Pons (tissue), 1 donor: ENCODE measurements at places on chromosomes 3 and 15.

- DNase-seq = no peak
Measured at GRCh38 chr3:78736863-78737262, 1030.9 kb downstream of the ROBO1 start.

DNA sequence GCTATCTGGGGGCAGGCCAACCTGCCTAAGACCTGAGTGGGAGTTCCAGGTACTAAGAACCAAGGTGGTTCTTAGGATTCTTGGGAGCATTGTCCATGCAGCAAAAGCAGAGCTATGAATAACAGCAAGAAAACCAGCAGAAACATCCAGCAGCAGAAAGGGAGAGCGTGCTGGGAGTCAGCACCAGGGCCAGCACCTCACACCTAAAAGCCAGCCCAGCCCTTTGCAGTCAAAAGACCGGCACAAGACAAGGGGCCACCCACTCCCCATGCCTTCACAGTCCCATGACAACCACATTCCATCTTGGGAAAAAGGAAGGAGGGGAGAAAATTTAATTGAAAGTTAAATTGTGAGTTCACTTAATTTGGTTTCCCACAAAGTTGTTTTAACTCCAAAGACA is 364.9 kb downstream of the AGBL1 start:
- DNase-seq = no peak

DNA sequence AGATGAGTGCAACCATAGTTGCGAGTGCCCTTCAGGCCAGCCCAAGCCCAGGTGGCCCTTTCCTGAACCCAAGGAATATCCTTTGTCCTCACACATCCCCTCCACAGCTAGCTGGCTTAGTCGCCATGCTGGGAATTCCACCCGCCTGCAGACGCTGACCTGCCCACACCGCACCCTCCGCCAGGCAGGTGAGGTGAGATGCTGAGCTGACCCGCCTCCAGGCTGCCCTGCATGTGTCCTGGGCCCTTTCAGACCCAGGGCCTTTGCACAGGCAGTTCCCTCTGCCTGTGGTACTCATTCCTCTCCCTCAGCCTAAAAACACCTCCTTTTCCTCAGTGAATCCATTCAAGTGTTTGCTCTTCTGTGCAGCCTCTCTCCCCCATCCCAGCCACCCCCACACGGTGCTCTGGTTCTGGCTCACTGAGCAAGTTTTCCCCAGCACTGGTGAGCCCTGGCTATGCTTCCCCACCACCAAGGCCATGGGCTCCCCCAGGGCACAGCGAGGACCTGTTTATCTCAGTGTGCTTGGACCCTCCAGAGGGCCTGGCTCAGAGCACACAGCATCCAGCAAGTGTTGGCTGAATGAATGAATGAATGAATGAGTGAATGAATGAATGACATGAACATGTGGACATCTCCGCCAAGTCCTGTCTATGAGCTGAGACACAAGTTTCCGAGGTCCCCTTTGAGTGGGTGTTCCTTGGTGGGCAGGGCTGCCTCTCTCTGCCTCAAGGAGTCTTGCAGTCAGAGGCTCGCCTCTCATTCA is 33.0 kb upstream of the LINGO1 start:
- DNase-seq = no peak

GRCh38 chr3:37504583-37505357 is 330.4 kb upstream of the LRRFIP2 start:
- no peak for DNase-seq

DNA sequence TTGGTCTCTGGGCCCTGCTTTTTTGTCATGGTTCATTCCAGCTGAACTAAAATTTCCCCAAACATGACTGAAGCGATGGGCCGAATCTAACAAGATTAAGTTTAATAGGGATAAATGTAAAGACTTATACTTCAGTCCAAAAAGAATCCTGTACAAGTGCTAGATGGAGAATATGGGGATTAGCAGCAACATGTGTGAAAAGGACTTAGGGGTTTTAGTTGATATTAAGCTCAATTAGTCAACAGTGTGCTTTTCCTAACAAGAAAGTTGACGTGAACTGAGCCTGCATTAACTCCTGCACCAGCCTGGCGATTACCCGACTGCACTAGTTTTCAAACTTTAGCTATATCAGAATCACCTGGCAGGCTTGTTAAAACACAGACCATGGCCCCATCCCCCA is 61.0 kb upstream of the BBX start:
- DNase-seq = no peak

- DNase-seq = no peak
Measured at GRCh38 chr3:20849975-20850374, 664.0 kb upstream of the SGO1 start.

GRCh38 chr15:68372291-68372811 is 59.6 kb downstream of the ITGA11 start:
- no peak for DNase-seq

DNA sequence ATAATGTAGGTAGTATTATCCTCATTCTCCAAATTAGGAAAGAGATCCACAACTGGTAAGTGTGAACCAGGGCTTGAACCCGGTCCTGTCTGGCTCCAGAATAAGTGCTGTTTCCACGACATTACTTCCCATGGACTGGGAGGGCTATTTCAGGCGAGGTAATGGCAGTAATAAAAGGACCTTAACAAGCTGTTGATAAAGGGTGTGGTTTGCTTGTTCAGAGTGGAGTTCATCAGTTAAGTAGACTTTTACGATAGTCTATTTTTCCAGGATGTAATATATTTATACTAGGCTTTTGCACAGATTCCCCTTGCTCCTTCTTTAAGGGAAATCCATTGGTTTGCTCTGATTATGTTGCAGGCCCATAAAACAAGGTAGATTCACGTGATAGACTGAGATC is 88.4 kb upstream of the TNFAIP8L3 start:
- DNase-seq = no peak

GRCh38 chr3:146948186-146948585 is 343.0 kb upstream of the PLSCR5 start:
- no peak for DNase-seq

DNA sequence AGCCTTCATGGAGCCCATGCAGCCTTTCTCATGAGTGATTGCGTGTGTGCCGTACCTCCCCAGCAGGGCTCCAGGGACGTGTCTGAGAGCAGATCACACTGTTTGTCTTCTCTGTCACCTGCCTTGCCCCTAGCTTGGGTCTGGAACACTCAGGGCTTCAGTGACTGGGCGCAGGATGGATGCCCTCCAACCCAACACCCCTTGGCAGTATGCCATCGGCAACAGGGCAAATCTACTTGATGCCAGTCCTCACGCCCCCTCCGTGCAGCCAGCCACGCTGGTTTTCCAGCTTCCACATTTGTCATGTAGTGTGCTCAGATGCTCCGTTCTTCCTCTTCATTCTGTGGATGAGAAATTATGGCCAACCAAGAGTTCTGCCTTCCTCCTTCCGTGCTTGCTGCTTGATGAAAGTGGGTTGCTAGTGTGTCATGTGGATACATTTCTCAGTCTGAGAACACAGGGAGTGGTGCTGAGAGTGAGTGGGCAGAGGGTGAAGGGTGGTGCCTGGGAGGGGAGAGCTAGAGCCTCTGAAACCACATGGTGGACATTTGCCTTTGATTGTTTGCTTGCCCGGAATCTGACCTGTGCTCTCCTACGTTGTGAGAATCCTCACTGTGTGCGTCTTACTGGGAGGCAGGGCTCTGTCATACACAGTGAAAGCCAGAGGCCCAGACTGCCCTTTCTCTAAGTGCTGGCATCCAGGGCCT is 97.2 kb downstream of the FAM43A start:
- no peak for DNase-seq

DNA sequence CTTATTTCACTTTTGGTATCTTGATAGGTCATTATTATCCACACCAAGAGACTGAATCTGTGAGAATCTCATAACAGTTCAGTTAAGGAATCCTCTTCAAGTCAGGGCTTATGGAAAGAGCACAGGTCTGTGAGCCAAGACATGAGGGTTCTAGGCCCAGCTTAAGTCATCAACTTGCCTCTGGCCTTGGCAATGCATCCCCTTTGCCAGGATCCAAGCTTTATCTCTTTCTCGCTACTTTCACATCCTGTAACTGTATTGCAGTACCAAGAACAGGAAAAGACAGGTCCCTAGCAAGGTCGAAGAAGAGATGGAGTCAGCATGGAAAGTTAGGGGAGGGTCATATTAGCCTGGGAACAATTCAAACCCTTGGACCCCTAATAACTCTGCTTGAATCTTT is 13.5 kb upstream of the APOD start:
- no peak for DNase-seq

- peak; percentile 7 for DNase-seq
Measured at GRCh38 chr15:76983590-76984375, 11.1 kb upstream of the PSTPIP1 start.

DNA sequence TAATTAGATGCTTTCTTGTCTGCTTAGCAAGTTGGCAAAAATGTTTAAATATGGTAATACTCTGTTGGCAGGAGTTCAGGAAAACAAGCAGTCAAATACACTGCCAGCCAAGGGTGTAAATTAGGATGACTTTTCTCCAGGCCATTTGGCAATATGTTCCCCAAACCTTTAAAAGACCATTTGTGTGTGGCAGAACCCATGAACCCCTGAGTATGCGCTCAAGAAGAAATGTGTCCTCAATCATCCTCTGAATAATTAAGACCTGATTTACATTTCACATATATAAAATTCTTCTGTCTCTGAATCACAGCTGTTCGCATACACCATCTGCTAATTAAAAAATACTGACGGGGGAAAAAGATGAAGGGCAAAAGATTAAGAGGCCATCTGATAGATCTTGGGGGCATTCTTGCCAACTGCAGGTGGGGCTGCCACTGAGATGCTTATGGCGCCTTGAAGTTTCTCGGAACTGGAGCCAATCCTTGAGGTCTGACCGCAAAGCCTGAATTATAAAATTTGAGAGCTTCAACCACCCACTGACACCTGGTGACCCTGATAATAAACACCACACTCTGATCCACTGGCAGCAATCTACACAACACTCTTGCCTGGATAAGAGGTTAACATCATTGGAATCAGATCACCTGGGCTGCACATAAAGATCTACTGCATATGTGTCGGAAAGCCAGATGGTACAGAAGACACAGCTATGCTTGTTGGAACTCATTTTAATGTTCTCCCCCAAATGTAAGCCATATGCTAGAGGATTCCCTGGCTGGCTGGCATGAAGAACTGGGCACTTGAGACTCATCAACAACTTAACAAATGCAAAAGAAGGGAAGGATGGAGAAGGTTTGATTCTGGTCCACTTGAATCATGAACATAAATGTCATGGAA is 190.6 kb downstream of the OSBPL10 start:
- no peak for DNase-seq

- DNase-seq = no peak
Measured at GRCh38 chr15:53910236-53910849, 67.9 kb upstream of the UNC13C start.

DNA sequence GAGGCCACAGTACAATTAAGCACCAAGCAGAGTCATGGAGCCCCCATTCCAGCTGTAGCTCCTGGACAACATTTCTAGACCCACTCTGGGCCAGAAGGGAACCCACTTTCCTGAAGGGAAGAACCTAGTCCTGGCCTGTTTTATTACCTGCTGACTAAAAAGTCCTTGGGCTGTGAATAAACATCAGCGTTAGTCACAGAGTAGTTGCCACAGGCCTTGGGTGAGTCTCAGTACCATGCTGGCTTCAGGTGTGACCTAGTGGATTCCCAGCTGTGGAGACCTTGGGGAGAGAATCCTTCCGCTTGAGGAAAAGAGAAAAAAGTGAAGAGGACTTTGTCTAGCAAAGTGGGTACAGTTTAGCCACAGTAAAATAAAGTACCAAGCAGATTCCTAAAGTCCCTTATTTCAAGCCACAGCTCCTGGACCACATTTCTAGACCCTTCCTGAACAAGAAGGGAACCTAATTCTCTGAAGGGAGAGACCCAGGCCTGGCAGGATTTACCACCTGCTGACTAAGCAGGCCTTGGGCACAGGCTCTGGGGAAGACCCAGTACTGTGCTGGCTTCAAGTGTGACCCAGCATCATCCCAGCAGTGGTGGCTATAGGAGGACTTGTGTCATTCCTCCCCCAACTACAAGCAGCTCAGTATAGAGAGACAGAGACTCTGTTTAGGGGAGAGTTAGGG is 118.3 kb upstream of the KCNH8 start:
- DNase-seq = no peak

DNA sequence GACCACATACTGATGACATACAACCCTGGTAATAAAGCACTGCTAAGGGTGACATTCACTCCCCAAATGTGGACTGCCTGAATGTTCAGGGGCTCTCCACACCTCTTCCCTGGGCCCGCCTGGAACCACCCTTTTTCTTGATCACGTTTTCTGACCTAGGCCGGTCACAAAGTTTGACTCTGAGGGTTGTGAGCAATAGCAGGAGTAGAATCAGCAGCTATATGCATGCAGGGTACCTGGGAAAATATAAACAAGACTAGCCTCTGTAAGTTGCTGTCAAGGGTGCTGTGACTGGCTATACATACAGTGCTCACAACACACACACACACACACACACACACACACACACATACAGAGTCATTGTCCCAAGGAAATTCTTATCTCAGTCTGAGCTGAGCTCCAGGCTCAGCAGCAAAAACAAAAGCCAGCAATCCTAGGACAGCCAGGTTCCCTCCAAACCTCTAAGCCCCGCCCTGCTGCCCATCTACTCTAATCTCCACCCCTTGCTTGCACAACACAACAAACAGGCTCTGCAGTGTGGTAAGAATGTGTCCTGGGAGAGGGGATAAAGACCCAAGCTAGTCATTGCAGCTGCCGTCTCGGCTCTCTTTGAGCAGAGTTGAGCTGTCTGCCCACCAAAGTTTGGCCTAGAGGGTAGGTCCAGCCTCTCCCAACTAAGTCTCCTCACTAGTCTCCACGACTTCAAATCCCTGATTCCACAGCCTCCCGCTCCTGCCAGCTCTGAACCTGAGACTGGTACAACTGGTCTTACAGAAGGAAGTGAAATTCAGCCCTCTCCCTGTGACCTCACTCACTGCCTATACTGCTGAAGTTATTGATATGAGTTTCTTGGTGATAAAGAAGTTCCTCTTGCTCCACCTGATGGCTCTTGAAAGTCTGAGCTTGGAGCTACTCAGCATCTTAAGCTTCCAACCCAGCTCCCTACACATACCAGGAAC is 2.2 kb downstream of the BMF start:
- DNase-seq = peak; percentile 79

- DNase-seq = no peak
Measured at GRCh38 chr3:133137042-133137996, 99.1 kb downstream of the TMEM108 start.

DNA sequence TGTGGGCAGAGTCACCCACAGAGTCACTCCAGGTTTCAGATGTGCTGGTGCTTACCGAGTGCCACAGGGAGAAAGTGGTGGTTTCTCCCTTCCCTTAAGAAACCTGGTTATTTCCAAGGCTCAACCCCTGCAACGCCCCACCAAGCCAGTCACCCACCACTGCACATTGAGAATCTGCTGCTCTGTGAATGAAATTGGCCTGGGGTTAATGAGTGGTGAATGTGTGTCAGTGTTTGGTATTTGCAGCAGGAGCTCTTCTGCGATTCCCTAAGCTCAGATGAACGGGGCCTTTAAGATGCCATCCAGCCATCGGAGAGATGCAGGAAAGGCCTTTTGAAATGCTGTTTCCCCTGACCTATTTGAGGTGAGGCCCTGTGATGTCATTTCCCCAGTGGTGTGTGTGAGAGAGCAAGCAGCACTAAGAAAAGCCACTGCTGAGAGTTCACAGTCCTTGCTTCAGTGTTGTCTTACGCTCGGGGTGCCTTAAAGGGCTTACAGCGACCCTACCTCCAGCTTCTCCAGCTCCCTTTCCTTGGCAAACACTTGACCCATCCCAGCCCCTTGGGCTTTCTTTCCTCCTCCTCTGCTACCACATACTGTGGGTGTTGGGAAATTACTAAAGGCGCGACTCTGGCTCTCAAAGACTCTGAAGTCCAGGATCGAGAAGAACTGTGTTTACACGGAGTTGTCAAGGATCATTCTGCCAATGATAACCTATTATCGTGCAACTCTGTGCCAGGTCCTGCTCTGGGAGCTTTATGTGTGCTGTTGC is 68.9 kb downstream of the SMAD3 start:
- DNase-seq = no peak
